ENCODE measurements at places on chromosomes 2 and 18.
A peak's percentile ranks its signal among the peaks of the same experiment; 100 is the strongest.

DNA sequence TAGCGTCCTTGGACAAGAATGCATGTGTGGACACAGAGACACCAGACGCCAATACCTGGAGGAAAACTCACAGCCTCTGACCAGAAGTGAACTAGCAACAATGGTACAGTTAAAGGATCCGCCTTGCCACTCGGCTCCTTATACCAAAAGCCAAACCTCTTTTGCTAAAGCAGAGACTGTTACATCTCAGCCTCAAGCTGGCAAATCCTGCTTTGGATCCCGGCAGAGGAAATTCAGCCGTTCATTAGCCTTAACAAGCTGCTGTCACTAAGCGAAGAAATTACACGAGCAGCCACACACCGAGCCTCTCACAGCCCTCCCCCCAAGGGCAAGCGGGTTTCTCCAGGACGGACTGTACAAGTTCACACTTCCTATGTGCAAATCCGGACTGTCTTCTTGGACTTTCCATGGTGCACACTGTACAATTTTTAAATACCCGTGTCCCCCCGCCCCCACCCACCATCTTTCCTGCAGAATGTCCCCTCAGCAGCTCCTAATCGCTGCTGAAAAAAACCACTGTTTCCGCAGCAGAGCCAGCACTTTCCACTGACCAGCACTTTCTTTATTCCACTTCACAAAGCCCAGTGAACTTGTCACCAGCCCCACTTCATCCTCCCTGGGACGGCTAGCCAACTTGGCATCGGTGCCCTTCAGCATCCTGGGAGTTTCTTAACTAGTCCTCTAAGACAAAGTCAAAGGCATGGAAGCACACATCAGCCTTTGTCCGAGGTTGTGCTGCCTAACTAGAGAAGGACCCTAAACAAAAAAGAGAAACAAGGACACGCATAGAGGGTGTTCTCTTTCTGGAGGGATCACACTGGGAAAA, 1.5 kb downstream of the KLF7 start:
- DNase-seq, result peak; percentile 45

DNA sequence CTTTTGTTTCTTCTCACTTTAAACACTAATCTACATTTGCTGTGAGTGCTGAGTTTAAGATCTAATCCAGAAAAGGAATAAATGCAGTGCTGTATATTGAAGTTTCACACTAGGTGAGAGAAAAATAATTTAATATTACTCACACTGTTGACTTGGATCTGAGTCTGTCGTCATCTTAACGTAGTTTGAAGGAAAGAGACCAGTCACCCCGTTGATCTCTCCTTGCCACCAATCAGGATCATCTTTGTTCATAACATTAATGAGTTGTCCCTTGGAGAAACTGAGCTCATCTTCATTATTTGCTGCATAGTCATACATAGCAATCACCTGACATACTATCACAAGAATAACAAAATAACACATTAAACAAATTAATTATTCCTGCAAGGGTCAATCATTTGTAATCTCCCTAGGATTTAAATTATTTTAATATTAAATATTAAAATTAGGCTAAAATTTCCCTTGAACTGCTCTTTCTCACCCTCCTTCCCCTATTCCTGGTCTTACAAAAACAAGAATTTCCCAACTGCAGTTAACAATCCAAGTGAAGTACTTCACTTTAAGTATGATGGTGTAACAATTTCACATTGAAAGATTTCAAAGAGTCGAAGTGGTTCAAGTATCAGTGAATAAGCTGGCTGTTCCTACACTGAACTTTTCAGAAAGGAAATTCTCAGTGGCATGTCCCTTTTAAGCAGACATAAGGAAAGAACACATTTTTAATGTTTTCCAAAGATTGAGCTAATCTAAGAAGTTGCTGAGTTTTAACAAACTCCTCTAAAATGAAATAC, 71.3 kb downstream of the FAM228A start:
- DNase-seq, result no peak

DNA sequence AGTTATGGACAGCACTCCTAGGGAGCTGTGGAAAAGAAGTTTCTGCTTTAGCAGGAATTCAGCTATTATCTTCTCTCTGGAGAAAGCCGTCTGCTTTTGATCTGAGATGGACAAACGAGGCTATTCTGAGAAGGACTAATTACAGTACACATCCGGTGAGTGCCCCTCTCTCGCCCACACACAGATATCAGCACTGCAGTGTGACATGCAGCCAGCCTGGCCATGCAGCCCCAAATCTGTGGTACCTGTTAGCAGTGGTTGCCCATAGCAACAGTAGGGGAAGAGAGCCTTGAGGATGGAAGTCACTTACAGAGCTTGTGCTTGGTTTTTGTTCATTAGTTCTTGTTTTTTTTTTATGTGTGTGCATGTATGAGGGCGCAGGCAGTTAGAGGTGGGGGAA, 73.9 kb upstream of the TRIB2 start:
- no peak for DNase-seq

GRCh38 chr18:51955136-51955535, 384.9 kb upstream of the DCC start:
- no peak for DNase-seq

DNA sequence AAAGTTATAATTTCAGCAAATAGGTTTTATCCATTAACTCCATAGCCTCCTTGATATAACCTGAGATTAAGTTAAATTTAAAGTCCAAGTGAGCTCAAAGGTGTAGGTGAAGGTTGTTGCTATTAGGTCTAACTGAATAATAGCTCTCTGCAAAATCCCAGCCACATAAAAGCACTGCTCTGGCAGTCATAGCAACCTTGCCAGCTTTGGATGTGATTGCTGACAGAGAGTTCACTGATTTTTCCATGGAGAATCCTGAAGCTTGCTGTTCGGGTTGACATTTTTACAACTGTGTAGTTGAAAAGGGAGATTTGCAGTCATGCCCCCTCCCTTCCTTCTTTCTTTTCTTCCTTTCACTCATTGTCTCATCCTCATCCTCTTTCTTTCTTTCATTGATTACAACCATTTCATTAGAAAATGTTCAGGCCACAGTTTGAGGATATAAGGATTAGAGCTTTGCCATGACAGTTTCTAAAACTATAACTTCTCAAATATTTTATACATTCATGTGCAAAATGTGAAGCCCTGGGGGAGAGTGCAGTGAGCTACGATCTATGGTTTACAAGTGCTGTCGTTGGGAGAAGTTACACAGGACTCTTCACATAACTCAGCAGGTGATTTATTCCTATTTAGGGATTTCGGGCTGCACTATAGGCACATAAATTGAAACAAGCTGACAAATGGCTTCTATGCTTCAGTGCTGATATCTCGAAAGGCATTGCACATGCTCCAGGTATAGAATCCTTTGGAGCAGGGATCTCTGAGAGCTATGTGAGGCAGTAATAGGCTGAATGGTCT, 193.8 kb downstream of the LRRTM4 start:
- no peak for DNase-seq

GRCh38 chr2:37361216-37361815, 16.9 kb downstream of the QPCT start:
- no peak for DNase-seq

- DNase-seq, result no peak
Observed at GRCh38 chr2:47056868-47057686, 98.0 kb downstream of the STPG4 start.

- no peak for DNase-seq
Observed at GRCh38 chr2:120239488-120240287, 13.0 kb upstream of the RALB start.

DNA sequence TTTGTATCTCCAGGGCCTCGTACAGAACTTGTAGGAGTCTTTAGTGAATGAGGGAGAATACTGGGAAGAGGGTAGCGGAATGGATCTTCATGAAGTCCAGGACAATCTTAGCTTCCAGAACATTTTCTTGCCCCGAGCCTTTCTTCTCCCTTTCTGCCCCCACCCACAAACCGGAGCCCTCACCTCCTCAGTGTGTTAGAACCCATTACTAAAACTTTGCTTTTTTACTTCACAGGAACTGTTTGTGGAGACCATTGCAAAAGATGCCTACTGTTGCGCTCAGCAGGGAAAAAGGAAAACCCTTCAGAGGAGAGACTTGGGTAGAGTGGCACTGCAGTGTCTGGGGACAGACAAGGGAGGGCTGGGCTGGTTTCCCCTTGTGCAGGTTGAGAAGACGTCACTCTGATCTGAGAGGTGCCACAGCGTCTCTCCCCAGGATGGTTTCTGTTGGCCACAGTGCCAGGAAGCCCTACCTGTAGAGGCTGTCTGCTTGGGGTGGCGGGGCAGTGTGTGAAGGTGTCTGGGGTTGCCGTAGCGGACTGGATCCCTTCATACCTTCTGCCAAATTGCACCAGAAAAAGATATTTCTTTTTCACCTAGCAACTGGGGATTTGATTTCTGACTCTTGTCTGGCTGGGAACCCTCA, 786 bp downstream of the POLE4 start:
- no peak for DNase-seq

DNA sequence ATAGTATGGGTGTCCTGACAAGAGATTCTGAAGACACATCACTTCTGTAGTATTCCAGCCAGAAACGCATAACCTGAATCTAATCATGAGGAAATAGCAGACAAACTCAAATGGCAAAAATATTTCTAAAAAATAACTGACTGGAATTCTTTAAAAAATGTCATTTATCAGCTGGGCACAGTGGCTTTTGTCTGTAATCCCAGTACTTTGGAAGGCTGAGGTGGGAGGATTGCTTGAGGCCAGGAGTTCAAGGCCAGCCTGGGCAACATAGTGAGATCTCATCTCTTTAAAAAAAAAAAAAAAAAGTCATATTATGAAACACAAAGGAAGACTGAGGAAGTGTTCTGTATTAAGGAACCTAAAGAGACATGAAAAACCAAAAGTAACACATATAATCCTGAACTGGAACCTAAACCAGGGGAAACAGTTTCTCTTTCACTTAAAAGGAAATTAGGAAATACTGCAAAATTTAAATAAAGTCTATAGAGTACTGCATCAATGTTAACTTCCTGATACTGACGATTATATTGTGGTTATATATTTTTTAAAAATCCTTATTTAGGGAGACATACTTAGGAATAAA, 29.9 kb downstream of the SESTD1 start:
- DNase-seq, result no peak

Data from NCI-H524 (cell line).